ENCODE measurements at places on chromosomes 6 and 20.

- DNase-seq = no peak
These were observed 5.4 kb downstream of the SLC29A1 start for GRCh38 chr6:44228836-44229235.

DNA sequence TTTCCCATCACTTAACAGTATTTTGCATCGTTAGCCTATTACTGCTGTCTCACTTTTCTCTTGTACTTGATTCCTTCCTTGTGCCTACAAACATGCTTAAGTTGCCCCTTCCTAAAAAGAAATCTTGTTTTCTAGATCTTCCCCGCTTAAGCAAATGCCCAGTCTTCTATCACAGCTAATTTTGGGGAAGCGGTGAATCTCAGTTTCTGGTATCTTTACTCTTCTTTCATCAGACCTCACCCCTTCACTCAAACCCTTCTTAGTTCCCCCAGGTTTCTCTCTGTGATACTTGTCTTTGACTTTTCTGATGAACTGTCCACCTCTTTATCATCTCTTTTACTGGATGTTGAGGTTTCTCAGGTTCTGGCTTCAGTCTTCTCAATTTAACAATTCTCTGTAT, 14.2 kb downstream of the VAPB start:
- DNase-seq = no peak

- no peak for DNase-seq
These were observed 4.5 kb downstream of the LPIN3 start for GRCh38 chr20:41344938-41345728.

- peak; percentile 52 for DNase-seq
These were observed 85.1 kb downstream of the CLIC5 start for GRCh38 chr6:45930420-45931040.

GRCh38 chr6:89895276-89895874, 1.1 kb downstream of the GJA10 start:
- no peak for DNase-seq

GRCh38 chr20:41617059-41617901, 897 bp downstream of the CHD6 start:
- DNase-seq = peak; percentile 6

DNA sequence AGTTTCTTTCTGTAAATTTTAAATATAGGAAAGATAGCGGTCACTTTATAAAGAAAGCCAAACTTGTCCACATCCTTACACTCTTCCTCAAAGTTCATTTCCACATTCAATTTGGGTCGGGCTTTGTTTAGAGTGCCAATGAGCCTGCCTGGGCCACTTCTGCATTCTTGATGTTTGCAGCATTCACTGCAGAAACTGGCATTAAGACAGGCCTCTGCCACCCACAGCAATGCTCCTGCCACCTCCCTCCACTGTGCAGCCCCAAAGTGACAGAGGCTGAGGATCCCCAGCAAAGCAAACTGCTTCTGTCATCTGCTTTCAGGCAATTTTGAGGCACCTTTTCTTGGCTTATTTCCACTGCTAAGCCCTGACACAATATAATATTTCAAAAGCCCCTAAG, 61.2 kb downstream of the TNFAIP3 start:
- DNase-seq = no peak

GRCh38 chr6:37547564-37548061, 47.9 kb upstream of the CCDC167 start:
- DNase-seq = no peak

DNA sequence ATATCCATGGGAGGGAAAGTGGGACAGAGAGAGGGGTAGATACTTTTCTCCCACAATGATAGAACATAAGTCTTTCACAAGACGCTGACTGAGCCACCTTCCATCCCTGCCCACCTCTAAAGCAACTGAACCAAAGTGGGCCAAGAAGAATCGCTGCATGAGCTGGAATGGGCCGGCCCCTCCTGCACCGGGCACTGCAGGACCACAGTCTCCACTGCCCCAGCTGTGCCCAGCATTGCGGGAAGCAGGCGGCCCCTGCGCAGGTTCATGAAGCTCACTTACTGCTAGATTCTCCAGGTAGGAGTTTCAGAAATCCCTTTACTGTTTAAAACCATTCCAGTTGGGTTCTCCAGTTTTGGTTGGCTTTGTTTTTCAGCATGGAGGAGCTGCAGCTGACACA, 32.0 kb upstream of the CST7 start:
- no peak for DNase-seq

- DNase-seq = peak; percentile 7
These were observed 191.2 kb upstream of the SOX4 start for GRCh38 chr6:21402368-21402767.

DNA sequence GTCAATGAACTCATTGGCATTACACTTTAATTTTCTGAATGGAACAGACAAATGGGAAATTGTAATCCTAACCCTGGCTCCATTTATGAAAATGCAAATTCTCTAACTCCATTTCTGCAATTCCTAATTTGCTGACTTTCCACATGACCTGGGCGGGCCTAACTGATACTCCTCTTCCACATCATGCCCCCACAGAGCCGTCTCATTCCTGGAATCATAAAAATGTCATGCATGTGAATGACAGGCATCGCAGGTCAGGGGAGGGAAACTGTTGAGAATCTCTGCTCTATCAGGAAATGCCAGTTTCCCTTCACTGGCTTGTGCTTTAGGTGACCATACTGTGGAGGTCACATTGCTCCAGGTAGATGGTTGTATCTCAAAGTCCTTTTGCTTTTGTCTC, 165.1 kb downstream of the ZNF217 start:
- DNase-seq = no peak

GRCh38 chr20:18133962-18134361, 3.7 kb upstream of the KAT14 start:
- DNase-seq = no peak

GRCh38 chr6:110609101-110609500, 132.7 kb upstream of the SLC22A16 start:
- DNase-seq = no peak

GRCh38 chr20:41367956-41368355, 1.3 kb upstream of the EMILIN3 start:
- no peak for DNase-seq

DNA sequence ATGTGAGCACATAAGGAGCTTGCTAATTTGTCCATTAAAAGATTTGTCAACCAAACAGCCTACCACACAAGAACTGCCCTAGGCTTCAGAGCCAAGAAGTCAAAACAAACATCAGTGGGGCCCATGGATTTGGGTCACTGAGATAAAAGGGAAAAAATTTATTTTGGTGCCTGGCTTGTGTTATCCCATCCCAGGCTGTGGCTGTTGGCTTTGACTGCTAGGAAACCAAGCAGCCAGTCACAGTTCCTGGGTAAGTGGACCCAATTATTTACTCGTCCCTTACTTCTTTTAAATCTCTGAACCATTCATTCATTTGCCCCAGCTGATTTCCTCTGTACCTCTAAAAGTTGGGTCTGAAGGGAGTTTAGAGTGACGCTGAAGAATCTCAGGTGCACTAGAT, 41.3 kb downstream of the EDN1 start:
- no peak for DNase-seq

DNA sequence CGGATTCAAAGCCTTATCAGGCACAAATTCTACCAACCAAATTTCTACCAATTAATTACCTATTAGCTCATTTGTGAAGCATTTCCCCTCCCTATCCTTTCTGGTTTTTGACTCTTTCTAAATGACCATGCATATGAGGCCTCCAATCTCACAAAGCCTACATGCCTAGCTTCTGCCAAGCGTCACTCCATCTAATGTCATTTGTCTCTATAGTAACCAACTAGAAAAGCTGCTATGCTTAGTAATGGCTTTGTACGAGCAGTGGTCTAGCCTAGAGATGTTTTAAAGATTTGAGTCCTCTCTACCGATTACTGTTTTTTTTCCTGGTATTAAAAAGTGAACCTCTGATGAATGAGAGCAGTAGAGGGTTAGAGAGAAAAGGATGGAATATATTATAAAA, 4.8 kb upstream of the ASF1A start:
- DNase-seq = no peak

Data from stimulated activated CD4-positive, alpha-beta T cell treated with anti-CD3 and anti-CD28 coated beads, Interleukin-4, amount 100 ng/mL, for 48 hours (primary cell).